ENCODE measurements at places on chromosomes 1 and 21.
A peak's percentile ranks its signal among the peaks of the same experiment; 100 is the strongest.

DNA sequence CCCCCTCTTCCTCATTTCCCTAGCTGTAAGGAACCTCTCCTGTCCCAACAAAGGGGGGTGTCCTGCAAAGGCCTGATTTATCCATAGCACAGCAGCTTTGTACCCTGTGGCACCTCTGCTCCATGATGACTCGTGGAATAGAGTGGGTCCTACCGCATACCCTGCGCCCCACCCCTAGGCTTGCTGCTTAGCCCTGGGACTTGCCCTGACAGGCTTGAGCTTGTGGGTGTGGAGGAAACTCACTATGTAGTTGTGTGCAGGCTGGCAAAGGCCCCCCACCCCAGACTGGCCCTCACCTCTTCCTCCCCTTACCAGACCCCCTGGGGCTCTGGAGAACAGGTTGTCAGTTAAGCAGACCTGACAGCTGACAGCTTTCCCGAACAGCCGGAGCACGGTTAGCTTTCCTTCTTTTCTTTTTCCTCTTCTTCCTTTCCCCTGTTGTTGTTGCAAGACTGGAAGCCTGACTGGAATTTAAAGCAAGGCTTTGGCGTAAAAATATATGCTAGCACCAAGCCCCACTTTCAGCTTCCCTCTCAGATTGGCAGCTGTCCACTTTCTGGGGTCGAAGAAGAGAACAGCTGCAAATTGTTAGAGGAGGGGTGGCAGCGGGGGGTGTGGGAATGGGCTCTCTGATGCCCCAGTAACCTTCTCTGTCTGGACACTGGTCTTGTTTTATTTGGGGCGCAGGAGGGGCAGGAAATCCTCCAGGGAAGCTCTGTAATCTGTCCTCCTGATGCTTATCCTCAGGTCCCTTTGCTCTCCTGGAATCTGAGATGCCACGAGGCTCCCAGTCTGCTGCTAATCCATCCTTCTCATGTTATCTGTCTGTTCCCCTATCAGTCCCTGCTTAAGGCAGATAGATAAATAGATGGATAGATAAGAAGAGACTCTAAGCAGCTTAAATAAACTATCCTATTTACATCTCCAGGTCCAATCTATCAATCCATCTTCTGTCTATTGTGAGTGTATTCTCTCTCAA lies 134.6 kb downstream of the BRINP2 start:
- DNase-seq: no peak

- DNase-seq: no peak
Measured at GRCh38 chr1:47771751-47772150, 225.4 kb downstream of the TRABD2B start.

DNA sequence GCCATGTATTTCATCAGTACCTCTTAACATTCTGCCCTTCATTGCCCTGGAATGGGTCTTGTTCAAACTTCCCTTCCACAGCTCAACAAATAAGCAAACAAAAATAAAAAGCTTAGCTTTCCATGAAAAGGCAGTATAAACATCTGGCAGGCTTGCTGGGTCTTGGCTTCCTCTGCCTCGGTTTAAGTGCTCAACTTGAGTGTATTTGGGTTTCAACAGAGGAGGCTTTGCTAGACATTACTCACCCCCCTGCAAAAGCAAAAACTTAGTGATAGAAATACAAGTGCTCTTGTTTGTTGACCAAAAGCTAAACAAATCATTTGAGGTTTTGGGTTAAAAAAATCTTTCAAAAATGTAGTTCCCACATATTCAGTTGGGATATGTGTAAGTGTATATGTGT lies 518.5 kb downstream of the PLPP3 start:
- no peak for DNase-seq

GRCh38 chr1:107804741-107805140 lies 160.2 kb downstream of the VAV3 start:
- DNase-seq: no peak

GRCh38 chr21:44687671-44688070 lies 5.7 kb upstream of the KRTAP12-1 start:
- DNase-seq: no peak

DNA sequence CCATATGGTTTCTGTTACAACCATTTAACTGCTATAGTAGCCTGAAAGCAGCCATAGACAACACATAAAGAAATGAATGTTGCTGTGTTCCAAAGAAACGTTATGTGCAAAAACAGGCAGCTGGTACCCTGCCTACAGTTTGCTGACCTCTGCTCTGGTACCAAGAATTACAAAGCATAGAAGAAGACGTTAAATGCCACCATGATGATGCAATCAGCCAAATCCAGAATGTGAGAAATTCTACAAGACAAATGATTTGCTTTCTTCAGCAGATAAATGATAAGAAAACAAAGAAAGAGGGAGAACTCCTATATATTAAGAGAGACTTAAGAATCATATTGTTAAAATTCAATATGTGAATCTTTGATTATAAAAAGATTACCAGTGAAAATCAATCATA lies 97.8 kb upstream of the PDE4B start:
- DNase-seq: no peak

DNA sequence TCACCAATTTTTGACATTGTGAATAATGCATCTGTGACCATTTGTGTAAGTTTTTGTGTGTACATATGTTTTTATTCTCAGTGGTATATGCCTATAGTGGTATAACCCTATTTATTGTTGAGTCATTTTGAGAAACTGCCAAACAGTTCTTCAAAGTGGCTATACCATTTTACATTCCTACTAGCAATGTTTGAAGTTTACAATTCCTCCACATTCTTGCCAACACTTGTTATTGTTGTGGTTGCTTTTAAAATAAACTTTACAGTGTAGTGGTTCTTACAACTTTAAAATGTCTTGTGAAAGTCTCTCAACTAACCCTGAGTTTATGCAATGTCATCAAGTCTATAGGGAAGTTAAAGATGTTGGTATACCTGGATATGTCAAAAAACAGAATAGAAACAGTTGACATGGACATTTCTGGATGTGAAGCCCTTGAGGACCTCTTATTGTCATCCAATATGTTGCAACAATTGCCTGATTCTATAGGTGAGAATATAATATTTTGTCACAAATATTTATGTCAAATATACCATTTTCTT lies 219.4 kb downstream of the LRRC40 start:
- DNase-seq: no peak

- no peak for DNase-seq
Measured at GRCh38 chr21:26047279-26047967, 123.1 kb downstream of the APP start.

DNA sequence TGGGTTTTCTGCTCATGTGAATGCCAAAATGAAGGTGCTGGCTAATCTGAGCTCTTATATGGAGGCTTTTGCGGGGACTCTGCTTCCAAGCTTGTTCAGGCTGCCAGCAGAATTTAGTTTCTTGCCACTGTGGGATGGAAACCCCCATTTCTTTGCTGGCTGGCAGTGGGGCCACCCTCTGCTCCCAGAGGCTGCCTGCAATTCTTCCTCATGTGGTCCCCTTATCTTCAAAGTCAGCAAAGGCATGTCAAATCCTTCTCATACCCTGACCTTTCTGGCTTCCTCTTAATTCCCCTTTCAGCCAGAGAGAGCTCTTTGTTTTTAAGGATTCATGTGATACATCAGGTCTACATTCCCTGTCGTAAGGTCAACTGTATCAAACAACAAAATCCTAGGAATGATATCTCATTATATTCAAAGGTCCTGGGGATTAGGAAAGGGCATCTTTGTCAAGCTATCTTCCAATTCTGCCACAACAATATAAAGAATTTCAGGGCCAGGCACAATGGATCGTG lies 5.2 kb upstream of the GPR161 start:
- DNase-seq: no peak

GRCh38 chr1:113452921-113453770 lies 62.8 kb downstream of the MAGI3 start:
- no peak for DNase-seq

DNA sequence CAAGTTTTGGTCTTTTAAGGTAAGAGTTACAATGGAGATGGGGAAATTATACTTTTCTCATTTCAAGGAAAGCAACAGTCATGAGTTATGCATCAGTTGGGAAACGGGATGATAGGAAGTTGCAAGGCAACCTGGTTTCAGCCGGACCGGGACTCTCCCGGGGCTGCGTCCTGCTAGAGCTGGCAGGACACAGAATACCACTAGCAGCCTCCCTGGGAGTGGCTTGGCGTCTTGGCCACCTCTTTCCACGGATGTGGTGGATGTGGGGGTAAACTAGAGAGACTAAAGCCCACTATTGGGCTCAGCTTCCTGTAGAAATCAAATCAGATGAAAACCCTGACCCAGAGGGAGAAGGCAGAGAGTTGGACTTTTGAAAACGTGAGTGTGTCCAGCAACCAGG lies 71.9 kb downstream of the ADARB1 start:
- no peak for DNase-seq

GRCh38 chr1:17561561-17561985 lies 22.1 kb downstream of the ARHGEF10L start:
- DNase-seq: no peak

- no peak for DNase-seq
Measured at GRCh38 chr1:29673669-29674626, 437.6 kb downstream of the PTPRU start.

- no peak for DNase-seq
Measured at GRCh38 chr1:197510691-197511378, 242.8 kb downstream of the CRB1 start.

DNA sequence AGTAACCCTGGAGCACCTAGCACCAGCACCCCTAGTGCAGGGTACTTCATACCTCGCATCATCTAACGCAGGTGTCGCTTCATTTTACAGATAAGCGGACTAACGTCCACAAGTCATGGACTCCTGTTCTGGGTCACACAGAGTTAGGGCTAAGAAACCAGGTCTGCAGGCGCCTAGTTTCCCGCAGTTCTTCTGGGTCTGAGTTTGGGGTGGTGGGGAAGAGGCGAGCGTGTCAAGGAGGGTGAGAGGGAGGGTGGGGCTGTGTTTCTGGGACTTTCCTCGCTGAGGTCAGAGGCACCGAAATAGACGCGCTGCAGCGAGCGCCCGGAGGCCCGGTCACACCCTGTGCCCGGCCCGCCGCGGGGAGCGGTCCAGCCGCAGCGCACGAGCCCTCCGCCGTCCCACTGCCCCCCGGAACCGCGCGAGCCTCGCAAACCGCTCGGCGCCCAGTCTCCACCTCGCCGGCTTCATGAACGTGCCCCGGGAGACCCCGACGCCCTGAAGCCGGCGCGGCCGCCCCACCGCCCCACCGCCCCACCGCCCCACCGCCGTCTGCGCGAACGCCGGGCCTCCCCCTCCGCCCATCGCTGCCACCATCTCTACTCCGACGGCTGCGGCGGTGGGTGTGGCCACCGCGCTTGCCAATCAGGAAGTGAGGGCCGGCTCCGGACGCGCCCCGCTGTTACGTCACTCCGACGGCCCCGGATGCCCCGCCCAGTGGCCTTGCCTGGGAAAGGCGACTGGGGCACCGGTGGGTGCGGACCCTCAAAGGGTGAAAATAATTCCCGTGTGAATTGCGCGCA lies 12.3 kb downstream of the IFI6 start:
- DNase-seq: peak; percentile 58

DNA sequence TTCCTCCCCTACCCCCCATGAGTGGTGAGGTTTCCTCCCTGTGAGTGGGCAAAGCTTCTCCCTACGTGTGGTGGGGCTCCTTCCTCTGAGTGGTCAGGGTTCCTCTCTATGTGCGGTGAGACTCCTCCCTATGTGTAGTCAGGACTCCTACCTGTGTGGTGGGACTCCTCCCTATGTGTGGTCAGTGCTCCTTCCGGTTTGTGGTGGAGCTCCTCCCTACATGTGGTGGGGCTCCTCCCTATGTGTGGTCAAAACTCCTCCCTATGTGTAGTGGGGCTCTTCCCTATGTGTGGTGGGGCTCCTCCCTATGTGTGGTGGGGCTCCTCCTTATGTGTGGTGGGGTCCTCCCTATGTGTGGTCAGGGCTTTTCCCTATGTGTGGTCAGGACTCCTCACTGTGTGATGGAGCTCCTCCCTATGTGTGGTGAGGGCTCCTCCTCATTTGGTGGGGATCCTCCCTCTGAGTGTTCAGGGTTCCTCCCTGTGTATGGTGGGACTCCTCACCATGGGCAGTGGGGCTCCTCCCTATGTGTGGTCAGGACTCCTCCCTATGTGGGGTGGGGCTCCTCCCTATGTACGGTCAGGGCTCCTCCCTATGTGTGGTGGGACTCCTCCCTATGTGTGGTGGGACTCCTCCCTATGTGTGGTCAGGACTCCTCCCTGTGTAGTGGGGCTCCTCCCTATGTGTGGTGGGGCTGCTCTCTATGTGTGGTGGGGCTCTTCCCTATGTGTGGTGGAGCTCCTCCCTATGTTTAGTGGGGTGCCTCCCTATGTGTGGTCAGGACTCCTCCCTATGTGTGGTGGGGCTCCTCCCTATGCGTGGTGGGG lies 29.1 kb downstream of the PRSS38 start:
- no peak for DNase-seq

DNA sequence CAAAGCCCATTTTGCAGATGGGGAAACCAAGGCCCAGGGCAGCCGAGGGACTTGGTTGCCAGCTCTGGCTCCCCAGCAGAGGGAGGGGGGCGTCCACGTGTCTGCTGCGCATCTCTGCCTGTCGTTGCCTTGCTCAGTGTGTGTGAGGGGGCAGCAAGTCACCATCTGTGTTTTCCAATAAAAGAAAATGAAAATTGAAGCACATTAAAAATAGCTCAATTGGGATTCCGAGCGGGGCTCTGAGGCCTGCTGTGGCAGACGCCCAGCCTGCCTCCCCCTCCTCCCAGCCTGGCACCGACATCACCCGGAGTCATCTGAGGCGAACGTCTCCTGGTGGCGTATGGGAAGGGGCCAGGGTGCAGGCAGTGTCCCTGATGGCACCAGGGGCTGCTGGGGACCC lies 51.2 kb downstream of the EPHB2 start:
- DNase-seq: no peak

DNA sequence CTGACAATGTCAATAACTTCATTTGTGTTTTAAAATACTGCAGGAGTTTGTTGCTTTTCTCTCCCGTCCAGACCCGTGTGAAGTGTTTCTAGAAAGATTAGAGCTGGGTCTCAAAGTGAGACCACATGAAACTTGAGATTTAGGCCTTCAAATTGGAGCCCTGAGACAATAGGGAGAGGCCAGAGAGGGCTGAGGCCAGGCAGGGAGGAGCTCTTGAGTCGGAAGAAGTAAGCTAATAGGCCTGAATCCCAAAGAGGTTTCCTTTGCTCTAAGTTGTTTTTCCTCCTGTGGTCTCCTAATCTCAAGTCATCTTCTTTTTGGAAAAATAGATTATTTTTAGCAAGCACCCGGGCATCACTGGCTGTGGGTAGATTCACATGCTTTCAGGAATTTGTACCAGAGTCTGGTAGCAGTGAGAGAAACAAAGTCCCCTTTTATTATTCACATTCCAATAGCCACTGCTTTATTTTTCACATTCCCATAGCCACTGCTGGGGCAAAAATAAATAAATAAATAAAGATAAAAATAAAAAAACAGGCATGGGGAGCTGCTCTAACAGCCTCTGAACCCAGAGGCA lies 25.6 kb downstream of the CD244 start:
- DNase-seq: no peak

DNA sequence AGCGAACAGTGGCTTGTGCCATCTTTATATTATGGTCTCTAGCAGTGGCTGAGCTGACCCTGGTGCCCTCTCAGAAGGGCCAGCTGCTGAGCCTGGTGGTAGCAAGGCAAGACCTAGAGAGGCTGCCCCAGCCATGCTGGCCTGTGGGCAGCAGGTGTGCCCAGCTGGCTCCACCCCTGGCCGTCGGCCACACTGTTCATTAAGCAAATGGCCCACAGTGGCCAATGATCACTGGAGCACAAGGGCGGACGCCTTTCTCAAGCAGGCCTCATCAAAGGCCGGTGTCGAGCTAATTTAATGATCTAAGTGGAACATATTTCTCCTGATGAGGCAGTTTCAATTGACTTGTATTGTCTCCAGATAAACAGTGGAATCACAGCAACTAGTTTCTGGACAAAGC lies 89.4 kb downstream of the GRIK3 start:
- no peak for DNase-seq

Data from activated CD4-positive, alpha-beta T cell treated with anti-CD3 and anti-CD28 coated beads, Interleukin-2, amount 50 U/mL, for 24 hours (primary cell).